Coronary artery (tissue), 2 donors: ENCODE measurements at places on chromosomes 3 and 15.

GRCh38 chr3:114789803-114790202, 357.3 kb downstream of the ZBTB20 start:
- DNase-seq, result no peak

DNA sequence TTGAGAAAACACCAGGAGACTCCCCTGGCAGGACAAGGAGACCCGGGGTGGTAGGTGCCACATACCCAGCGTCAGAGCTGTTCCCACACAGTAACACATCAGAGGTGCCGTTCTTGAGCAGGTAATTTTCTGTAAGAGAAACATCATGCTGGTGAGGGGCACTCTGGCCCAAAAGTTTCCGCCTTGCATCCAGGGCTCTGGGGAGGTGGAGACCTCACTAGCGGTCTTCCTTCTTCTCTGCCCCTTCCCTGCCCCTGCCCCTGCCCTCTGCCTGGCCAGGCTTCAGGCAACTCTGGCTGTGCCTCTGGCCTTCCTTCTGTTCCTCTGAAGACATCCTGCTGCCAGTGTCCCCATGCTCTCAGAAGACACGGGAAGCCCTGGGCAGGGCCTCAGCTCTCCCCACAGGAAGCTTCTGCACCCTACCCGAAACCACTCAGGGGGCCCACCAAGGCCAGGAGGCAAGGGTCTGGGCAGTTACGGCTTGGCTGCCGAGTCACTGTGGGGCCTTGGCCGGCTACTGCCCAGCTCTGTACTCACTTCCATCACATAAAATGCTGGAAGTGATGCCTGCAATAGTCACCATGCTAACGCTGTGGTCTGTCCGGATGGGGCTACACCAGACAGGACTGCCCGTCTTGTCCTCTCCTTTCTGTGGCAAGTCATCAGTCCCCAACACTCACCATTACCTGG, 41.3 kb downstream of the SCN5A start:
- no peak for DNase-seq

DNA sequence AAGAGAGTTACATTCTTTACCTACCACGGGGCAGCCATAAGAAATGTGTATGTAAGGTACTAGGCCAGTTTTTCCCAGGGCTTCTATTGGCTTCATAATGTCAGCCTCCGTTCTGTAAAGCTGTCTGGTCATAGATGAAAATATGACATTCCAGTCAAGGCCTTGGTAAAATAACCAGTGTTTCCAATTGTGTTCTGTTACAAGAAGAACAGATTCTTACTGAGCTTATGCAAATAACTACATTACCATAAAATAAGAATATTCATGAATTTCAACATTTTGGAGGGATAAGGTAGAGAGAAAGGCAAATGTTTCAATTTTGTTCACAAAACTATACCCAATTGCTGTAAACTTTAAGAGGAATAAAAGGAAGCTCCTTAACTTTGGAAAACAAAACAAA, 315.5 kb downstream of the THSD4 start:
- DNase-seq, result no peak

GRCh38 chr15:77036537-77037387, 34.1 kb downstream of the TSPAN3 start:
- peak; percentile 67 for DNase-seq

DNA sequence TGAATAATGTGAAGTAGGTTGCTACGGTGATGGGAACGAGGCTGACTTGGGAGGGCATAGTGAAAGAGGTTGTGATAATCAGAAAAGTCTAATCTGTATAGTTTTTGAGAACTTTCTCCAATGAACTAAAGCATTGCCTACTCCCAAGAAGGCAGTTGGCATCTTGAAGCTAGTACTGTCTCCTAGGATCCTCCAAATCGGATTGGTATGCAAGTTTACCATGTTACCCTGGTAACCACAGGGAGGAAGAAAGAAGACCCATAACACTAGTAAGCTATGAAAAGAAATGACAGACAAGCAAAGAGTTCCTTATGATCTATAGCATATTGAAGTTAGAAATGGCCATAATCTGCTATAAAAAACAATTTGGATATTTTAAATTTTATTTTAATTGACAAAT, 127.2 kb upstream of the SYNPR start:
- no peak for DNase-seq

GRCh38 chr3:171556574-171557145, 96.5 kb upstream of the TNIK start:
- no peak for DNase-seq

DNA sequence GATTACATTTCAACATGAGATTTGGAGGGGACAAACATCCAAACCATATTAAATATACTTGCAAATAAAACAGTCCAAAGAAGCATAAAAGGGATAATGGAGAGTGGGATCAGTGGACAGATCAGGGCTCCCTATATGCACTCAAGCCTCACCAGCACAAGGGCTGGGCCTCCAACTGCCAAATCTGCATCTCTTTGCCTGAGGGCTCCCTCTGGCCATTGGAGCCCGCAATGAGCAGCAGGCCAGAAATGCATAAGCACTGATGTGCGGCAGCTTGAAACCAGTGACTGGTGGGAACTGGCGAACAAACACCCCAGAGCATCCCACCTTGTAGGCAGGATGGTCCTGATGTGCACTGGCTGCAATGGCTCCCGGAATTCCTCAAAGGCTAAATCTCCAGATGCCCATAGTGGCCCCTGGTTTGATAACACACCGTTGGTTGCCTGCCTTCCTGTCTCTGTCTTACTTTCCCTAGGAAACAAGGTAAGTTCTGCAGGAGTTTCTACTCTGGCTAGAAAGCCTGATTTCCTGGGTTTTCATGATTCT, 55.9 kb upstream of the POMGNT2 start:
- no peak for DNase-seq

DNA sequence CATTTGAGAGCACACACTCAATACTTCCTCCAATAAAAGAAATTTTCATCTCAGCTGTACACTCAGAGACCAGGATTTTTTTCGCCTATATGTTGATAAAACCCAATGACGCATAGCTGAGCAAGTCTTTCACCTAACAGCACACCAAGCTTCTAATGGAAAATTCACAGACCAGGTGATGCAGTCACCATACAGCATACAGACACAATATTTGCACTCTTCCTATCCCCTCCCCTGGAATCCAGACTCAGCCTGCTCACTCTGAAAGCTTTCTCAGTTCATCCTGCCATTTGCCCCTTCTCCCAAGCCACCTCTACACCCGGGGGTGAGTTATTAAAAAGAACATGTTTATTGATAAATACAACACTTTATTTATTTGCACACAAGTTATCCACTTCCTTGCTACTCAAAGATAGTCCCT, 1.7 kb downstream of the TBC1D5 start:
- DNase-seq, result no peak

- no peak for DNase-seq
Measured at GRCh38 chr15:29517829-29518228, 248.2 kb upstream of the NSMCE3 start.

DNA sequence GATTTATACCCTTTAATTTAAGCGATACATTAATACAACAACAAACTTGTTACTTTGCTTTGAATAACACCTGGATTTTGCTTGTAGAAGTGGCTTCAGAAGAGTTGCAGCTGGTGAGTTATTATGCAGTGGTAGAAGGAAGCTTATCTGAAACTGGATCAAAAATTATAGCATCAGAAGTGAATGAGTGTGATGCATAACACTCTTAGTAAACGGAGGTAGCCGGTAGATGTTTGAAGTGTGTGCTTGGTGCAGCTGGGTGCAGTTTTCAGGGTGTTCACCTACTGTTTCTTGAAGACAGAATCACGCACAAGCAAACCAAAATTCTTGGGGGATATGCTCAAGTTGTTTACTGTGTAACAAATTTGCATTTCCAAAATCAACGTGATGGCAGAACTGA, 103.1 kb downstream of the MITF start:
- no peak for DNase-seq

DNA sequence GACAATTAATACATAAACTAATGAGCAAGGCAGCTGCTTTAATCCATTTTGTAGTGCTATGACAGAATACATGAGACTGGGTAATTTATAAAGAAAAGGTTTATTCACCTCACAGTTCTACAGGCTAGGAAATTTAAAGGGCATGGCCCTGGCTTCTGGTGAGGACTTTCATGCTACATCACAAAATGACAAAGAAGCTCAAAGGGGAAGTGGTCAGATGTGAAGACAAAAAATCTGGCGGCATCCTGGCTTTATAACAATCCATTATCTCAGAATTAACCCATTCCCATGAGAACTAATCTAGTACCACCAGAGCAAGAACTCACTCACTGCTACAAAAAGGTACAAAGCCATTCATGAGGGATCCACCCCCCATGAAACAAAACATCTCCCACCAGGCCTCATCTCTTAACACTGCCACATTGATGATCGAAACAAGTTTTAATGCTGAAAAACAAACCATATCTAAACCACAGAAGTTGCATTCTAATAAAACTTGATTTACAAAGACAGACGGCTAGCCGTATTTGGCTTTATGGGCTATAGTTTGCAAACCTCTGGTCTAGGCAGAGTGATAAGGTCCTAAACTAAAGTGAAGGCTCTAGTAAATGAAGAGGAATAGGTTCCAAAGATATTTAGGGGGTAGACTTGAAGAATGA, 44.2 kb downstream of the GSK3B start:
- DNase-seq, result no peak

DNA sequence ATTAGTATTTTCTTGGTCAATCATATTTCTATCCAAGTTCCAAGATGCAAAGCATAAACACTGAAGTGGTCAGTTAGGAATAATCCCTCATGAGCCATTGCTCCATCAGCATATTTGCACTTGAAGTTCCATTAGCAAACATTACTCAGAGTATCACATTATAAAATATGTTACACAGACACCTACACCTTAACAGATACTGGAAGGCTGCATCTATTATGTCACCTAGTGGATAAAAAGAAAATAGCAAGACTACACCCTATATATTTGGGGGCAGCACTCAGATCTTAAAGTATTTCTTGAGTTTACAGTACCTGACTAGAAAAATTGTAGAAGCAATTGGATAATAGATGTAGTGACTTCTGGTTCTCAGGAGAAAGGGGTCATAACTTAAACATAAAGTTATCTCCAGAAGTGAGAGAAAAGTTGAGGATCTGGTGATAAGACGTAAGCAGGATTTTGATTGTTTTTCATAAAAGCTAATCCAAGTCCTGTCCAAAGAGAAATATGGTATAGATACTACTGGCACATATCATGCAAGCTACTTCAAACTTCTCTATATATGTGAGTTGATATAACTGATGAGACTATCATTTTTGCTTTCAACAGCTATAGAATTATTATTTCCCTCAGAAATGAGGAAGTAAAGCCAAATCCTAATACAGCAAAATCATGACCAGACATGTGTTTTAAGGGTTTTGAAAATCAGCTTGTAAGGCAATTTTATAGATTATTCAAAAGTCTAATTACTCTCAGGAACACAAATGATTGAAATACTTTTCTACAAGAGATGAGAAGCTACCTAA, 422.2 kb downstream of the GBE1 start:
- no peak for DNase-seq

GRCh38 chr3:123758081-123758564, 126.0 kb downstream of the MYLK start:
- DNase-seq, result no peak

DNA sequence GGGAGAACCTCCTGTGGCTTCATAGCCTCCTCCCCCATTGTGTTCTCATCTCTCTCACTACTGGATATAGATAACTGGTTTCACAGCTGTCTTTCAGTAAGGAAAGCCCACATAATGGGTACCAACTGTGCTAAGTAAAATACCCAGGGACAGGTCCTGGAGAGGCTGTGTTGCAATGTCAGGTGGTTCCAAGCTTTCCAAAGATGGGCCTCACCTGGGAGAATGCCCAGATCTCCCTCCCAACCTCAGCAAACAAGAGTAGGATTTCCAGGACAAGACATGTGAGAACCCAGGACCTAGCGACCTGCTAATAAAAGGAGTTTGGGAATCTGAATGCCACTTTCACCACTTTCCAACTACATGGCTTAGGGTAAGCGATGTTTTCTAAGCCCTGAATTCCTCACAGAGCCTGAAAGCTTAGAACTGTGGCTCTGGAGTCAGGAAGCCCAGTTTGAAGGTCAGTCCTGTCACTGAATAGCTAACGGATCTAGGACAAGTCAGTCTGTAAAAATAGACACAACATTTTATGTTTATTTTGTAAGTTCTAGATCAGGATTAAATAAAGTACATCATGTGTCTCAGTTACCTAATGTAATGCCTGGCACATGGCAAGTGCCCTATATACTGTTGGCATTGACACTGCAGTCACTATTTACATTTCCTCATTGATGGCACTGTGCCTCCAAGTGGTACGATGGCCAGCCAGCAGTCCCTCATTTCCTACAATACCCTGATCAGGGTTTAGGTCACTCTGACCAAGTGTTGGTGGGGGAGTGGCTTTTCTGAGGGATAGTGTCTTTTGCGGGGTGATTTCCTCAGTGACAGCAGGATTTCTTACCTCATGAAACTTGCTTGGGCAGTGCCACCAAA, 11.9 kb downstream of the CERS3 start:
- DNase-seq, result no peak

GRCh38 chr3:62164196-62164595, 209.2 kb downstream of the FEZF2 start:
- DNase-seq, result no peak

- DNase-seq, result no peak
Measured at GRCh38 chr3:186042036-186042435, 66.9 kb downstream of the ETV5 start.

GRCh38 chr3:112333002-112333380, at the start of gene CD200:
Gene CD200 (plus strand): TSS chr3:112333156. CDS start chr3:112333213, 57 bp downstream.
- DNase-seq, result peak; percentile 81

DNA sequence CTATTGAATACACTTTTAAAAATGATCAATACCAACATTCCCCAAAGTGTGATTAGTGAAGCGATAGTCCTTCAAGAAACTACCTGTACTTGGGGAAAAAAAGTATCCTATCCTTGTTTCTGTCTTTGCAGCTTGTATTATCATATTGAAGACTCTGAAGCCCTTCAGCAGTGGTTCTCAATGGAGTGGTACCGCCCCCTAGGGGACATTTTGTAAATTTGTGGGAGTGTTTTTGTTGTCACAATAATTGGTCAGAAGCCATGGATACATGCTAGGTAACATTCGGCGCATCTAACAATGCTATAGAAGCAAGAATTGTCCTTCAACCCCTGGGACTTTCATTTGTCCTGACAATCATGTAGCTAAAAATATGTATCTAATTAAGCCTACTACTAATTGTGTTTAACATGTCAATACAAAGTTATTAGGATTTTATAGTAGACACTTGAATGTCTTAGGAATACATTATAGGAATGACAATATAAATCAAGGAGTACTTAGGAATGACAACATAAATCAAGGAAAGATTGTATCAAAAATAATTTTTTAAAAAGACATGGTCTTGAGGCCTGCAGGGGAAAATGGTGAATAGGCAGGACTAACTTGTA, 53.7 kb downstream of the NMD3 start:
- no peak for DNase-seq

DNA sequence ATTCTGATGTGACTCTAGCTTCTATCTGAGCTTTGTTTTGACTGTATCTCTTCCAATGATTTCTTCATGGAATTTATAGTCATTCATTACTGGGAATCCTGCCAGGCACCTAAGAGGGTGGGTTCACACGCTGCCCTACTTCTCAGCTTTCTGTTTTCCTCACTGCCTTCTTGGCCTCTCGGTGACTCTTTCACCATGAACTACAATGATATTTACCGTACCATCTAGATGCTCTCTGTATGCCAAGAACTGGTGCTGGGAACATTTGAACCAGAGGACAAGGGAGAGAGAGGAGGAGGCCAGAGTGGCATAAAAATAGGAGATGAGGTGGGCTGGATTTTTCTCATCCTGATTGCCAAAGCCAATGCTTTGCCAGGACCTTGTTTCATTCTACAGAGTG, 280.0 kb upstream of the P2RY1 start:
- no peak for DNase-seq

GRCh38 chr3:41653571-41654239, 308.2 kb downstream of the ULK4 start:
- no peak for DNase-seq

GRCh38 chr3:157611536-157612076, 108.4 kb upstream of the VEPH1 start:
- no peak for DNase-seq

- DNase-seq, result no peak
Measured at GRCh38 chr3:149528340-149528650, 53.8 kb downstream of the TM4SF4 start.
